Skeletal muscle tissue (tissue), 5 donors: ENCODE measurements at places on chromosomes 6 and 20. TPM values are rescaled to one million over a fixed set of nuclear protein-coding genes. Genes with fewer than 3 reads are reported as not detected.

Gene FGD2
- 7.3 TPM for total RNA-seq

Gene CHRNA4
- 0.52 TPM for total RNA-seq

Gene TAGAP
- 2.1 TPM for total RNA-seq

Gene PXMP4
- 7.3 TPM for total RNA-seq

Gene ATAT1
- total RNA-seq: 2.1 TPM
